Daoy (cell line): ENCODE measurements at places on chromosomes 7 and 10. TPM values are rescaled to one million over a fixed set of nuclear protein-coding genes. Genes with fewer than 3 reads are reported as not detected.
A peak's percentile ranks its signal among the peaks of the same experiment; 100 is the strongest.

DNA sequence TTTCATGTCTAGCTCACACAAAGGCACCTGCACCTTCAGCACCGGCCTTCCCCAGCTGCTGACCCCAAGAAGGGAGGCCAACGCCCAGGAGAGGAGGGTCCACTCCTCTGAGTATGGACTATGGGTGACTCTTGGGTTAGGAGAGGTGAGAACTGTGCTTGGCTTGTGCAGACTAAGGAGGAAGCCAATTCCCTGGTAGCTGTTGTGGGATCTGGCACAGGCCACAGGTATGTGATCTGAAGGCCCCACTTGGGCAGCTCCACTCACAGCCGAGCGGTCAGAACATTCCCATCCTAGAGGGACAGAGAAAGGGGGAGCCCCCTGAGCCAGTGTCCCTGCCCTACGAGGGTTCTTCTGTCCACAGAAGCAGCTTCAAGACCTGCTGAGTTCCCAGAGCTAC, 52.8 kb upstream of the FIGNL1 start:
- no peak for DNase-seq

GRCh38 chr7:81776161-81776560, 6.3 kb upstream of the HGF start:
- no peak for DNase-seq

GRCh38 chr7:39688611-39689480, 65.5 kb downstream of the RALA start:
- DNase-seq: peak; percentile 20

DNA sequence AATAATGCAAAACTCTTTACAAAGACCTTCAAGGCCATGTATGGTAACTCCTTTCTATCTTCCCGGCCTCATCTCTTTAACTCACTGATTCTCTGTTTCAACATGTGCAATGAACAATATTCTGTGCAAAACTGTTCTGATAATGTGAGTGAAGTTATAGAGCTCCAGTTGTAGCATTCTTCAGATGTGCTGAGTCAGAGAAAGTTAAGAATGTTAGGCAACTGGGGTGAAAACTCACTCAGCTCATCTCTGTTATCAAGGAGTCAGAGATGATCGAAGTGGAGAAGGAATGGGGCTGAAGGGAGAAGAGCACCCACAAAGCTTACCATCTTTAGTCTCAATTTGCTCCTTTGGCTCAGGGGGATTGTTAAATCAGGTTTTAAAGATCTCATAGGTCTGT, 344.7 kb upstream of the NPSR1 start:
- DNase-seq: no peak

- DNase-seq: no peak
Observed at GRCh38 chr10:63209705-63210104, 76.6 kb downstream of the NRBF2 start.

GRCh38 chr7:132806834-132807233, 230.6 kb upstream of the PLXNA4 start:
- DNase-seq: no peak

The VGF gene
- total RNA-seq: 6.5 and 10.3 TPM in 2 replicates

GRCh38 chr7:43104874-43105520, 7.5 kb upstream of the HECW1 start:
- DNase-seq: no peak

- no peak for DNase-seq
Observed at GRCh38 chr7:69736126-69736810, 138.0 kb downstream of the AUTS2 start.

- DNase-seq: peak; percentile 11
Observed at GRCh38 chr7:82760831-82761230, 317.3 kb upstream of the CACNA2D1 start.

DNA sequence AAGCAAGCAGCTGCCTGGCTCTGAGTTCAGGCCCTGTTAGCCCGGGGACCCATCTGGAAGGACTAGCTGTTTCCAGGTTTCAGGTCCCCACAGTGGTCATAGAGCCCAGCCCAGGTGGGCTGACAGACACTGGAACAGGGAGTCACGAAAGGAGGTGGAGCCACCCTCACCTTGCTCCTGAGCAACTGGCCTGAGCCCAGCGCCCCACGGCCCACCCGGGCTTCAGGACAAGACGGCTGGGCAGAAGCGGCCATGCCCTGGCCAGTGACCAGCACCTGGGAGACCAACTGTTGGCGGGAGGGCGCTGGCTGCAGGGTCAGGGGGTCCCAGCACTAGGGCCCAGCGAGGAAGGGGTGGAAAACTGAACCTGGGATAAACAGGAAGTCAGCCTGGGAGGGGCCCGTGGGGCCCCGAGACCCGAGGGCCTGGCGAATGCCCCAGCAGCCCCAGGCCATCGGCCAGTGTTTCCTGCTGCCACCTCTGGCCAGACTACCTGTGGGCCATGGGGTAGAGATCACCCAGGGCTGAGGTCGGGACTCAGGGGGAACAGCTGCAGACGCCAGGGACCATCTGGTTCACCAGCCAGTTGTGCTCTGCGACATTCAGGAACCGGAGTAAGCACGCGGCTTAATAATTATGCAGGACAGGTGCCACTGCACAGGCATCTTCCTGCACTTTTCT, 282.1 kb upstream of the PPP2R2D start:
- DNase-seq: no peak

The ADARB2 gene
- 0.11 and 0.39 TPM in 2 replicates for total RNA-seq

The CCNY gene
- total RNA-seq: 26.9 and 40.1 TPM in 2 replicates

- no peak for DNase-seq
Observed at GRCh38 chr7:98795741-98796493, 73.9 kb downstream of the TMEM130 start.

- no peak for DNase-seq
Observed at GRCh38 chr7:34317039-34317438, 341.0 kb upstream of the NPSR1 start.

The MARCHF5 gene
- total RNA-seq: 8.3 and 10.3 TPM in 2 replicates

GRCh38 chr7:47354831-47355541, 226.9 kb downstream of the TNS3 start:
- DNase-seq: no peak

DNA sequence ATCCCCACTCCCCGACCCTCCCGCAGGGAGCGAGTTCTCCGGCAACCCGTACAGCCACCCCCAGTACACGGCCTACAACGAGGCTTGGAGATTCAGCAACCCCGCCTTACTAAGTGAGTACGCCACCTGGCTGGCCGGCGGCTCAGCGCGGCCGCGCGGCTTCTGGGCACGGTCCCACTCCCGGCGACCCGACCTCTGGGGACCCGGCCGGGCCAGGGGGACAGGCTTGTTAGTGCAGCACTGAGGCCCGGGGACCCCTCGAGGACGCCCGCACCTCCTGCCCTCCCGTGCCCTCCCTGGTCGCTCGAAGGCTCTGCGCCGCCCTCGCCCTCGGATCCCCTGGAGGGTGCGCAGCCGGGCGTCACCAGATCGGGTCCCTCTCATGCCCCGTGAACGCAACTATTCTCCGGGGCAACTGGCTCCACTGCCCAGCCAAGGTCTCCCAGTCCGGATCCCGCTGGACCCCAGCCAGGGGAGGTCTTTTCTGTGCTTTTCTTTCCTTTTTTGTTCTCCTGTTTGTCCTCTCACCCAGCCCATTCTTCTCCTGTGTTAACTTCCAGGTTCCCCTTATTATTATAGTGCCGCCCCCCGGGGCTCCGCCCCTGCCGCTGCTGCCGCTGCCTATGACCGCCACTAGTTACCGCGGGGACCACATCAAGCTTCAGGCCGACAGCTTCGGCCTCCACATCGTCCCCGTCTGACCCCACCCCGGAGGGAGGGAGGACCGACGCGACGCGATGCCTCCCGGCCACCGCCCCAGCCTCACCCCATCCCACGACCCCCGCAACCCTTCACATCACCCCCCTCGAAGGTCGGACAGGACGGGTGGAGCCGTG, 81.8 kb downstream of the PAX2 start:
- DNase-seq: peak; percentile 42

The MRPS33 gene
- total RNA-seq: 49.5 and 64.8 TPM in 2 replicates

DNA sequence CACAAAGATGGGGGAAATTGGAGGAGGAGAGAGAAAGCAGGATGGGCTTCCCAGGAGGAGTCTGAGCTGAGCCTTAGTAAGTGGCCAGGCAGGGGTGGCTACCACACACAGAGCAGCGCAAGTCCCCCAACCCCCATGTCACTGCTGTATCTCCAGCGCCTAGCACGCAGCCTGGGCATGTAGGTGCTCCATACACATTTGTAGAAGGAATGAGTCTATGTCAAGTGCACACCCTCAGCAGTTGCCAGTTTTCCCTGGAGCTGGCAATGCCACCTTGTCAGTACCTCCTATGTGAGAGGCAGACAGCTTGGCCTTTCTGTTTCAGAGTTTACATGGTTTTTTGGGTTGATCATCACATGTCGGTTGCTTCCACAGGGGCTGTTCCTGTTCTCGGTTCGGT, 116.1 kb downstream of the CLEC2L start:
- DNase-seq: no peak

- DNase-seq: no peak
Observed at GRCh38 chr7:127888411-127888810, 142.8 kb downstream of the LRRC4 start.

DNA sequence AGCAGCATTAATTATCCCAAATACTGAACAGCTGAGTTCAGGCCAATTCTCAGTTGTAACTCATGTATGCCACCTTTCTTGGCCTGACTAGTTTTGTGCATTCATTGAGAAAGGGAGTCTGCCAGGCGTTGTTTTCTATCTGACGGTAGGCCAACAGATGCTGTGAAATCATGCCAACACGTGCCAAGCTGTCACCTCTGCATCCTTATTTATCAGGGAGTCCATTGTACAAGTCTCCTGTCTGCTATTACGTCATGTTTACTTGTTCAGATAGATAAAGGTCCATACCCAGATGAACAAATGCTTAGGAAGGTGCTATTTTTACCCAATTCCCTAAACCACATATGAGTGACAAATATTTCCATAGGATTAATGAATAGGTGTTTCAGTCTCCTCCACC, 127.2 kb upstream of the CDK6 start:
- no peak for DNase-seq

GRCh38 chr7:157570531-157571200, 233.9 kb downstream of the DNAJB6 start:
- DNase-seq: peak; percentile 69

GRCh38 chr7:79282070-79282694, 171.3 kb downstream of the MAGI2 start:
- DNase-seq: peak; percentile 48

GRCh38 chr7:2517026-2517425, 2.5 kb upstream of the LFNG start:
- peak; percentile 96 for DNase-seq

The SYT15B gene
- total RNA-seq: 0.09 TPM in 1 of 2 replicates, not detected in the other

- no peak for DNase-seq
Observed at GRCh38 chr10:122084286-122085041, 95.5 kb downstream of the TACC2 start.

The WDR37 gene
- total RNA-seq: 6.9 and 7.0 TPM in 2 replicates

- DNase-seq: no peak
Observed at GRCh38 chr7:115731796-115732471, 298.6 kb downstream of the TFEC start.
